Sigmoid colon (tissue), 7 donors: ENCODE measurements at places on chromosomes 12 and 14. TPM values are rescaled to one million over a fixed set of nuclear protein-coding genes. Genes with fewer than 3 reads are reported as not detected.

Gene ERO1A
- polyA plus RNA-seq = 7.6 TPM

Gene PTGER2
- polyA plus RNA-seq = 3.0 TPM

Gene AKAP3
- polyA plus RNA-seq = 1.4 TPM

Gene LRRC10
- under 0.01 TPM for polyA plus RNA-seq

Gene TPH2
- polyA plus RNA-seq = not detected

Gene RD3L
- polyA plus RNA-seq = not detected

- DNase-seq = no peak
These were observed 2.0 kb upstream of the KRT75 start for GRCh38 chr12:52436000-52436827.

GRCh38 chr12:4956054-4956453, 46.3 kb downstream of the KCNA1 start:
- DNase-seq = no peak

DNA sequence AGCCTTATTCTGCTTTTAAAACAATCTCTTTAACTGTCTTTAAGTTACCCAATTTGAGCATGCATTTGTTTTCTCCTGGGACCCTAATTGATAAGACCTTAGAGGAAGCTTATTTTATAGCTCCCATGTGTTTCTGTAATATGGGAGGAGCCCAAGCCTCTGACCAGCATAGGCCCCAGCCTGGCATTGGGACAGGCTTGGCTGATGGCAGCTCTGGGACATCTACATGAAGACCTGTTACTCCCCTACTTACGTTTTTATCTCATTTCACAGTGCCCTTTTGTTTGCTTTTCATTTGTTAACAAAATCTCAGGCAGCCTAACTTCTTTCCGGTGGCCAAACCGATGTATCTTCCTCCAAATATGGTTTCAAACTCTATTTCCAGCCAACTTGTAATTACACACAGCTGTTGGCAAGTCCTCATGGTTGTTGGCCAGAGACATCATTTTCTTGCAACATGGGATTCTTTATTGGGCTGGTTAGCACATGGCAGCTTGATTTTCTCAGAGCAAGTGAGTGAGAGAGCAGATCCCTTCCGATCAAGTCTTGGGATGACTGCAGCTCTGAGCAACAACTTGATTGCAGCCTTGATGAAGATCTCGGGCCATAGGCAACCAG, 1117.5 kb downstream of the AACS start:
- no peak for DNase-seq

DNA sequence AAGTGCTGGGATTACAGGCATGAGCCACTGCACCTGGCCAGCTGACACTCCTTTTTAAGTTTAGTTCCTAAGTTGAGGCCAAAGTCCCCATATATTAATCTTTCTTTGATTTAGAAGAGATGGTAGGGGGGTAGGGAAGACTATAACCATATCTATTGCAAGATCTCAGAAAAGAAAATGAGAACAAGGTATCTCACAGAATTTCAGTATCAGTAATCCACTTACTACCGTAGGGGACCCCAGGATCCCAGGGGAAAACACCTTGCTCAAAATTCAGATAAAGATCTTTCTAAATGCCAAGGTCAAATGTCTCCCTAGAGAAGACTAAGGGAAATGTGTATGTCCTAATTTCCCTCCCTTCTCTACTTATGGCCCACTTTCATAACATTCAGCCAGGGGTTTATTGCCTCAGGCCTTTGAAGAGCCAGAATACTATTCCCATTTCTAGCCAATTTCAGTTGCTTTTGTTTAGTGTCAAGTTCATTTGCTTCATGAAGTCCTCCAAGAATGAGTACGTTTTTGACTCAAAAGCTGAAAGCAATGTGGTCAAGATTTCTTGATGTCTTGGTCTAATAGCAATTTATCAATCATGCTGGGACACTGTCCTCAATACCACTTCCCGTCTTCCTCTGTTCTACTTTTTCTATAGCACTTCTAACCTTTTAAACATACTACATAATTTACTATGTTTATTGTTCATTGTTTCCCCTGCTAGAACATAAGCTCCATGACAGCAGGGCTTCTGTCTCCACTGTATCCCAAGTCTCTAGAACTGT, 86.3 kb downstream of the DCAF5 start:
- DNase-seq = no peak

- no peak for DNase-seq
These were observed 30.8 kb upstream of the RESF1 start for GRCh38 chr12:31928246-31929026.

GRCh38 chr12:112303004-112303403, 79.2 kb downstream of the HECTD4 start:
- no peak for DNase-seq

GRCh38 chr14:63727231-63727735, 582 bp downstream of the SGPP1 start:
- DNase-seq = peak; percentile 74

DNA sequence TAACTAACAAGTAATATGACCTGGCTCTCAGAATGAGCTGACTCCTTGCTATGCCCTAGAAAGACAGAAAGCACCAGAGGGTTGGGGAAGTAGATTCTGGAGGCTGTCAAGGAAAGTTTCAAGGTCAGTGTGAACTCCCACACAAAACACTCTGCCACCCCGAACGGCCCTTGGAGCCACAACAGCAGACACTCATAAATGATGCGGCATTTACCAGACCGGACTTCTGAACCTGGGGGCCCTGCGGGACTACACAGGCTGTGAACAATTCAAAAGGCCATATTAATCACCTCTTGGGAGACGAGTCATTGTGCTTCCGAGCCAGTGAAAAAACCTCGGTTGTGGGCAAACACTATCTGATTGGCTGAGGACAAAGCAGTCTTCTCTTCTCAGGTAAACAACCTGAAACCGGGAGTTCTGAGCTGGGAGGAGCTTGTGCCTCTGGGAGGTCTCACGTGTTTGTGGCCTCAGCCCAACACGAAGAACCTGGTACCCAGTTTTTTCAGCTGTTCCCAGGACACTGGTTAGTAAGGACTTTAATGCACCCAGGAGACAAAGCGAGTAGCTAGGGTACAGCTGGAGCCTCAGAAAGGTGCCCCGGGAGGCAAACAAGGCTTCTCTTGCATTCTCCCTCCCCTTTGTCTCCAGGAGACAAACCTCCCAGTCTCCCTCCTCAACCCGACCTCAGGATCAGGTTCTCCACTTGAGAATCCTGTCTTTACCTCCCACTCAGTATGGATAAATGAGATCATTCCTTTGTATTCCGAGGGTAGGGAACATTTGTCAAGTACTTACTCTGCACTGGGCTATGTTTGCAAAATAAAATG, 35.3 kb downstream of the VWF start:
- peak; percentile 29 for DNase-seq

GRCh38 chr12:132046561-132046960, 96.8 kb downstream of the EP400 start:
- peak; percentile 85 for DNase-seq
